H1 (cell line): ENCODE measurements at places on chromosomes 7 and 10. TPM values are rescaled to one million over a fixed set of nuclear protein-coding genes. Genes with fewer than 3 reads are reported as not detected.

DNA sequence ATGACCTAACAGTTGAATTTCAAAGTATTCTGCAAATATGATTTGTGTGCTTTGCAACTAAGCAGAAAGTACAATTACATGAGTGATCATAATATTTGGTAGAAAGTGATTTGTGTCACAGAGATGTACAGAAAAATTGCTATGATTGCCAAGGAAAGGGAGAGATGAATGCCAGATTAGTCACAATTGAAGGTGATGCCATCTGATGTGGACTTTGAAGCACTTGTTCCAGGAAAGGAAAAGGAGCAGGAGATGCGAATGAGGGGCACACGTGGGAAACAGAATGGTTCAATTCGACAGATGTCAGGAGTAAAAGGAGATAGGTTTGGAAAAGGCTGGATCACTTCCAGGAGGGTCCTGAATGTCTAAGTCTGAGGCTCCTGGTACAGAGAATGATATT is 153.1 kb upstream of the LAMB4 start:
- no peak for DNase-seq

GRCh38 chr10:12634621-12634931 is 285.2 kb downstream of the CAMK1D start:
- no peak for DNase-seq

- no peak for DNase-seq
Observed at GRCh38 chr7:123148813-123149212, 51.0 kb downstream of the SLC13A1 start.

Gene CDH23
- 1.9 and 2.0 TPM in 2 replicates for total RNA-seq

Gene SEMA3E
- total RNA-seq, result 0.93 and 1.9 TPM in 2 replicates
